ENCODE measurements at places on chromosomes 6 and 20.

GRCh38 chr20:7856756-7857155 is 83.5 kb downstream of the HAO1 start:
- no peak for DNase-seq

DNA sequence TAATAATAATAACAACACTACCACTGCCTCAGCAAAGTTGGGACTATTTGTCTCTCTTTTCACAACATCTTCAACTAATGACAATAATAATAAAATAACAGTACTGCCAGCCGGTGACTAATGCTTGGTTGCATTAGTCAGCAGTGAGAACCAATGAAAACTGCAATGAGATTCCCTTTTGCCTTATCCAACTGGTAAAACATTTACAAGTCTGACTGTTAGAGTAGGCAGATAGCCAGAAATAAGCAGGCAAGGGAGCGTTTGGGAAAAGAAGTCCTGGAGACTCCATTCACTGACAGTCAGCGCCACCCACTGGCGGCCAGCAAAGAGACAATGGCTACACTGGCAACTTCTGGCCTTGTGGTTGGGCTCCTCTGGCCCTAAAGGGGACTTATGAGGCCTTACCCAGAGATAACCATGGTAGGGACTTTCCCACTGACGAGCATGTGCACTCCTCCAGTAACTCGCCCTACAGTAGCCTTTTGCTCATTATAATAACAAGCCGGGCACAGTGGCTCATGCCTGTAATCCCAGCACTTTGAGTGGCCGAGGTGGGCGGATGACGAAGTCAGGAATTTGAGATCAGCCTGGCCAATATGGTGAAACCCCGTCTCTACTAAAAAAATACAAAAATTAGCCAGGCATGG is 3.4 kb upstream of the NSFL1C start:
- no peak for DNase-seq

GRCh38 chr6:90194371-90194841 is 102.2 kb downstream of the BACH2 start:
- DNase-seq, result no peak

GRCh38 chr20:63858393-63859165 is 2.7 kb upstream of the ABHD16B start:
- no peak for DNase-seq

DNA sequence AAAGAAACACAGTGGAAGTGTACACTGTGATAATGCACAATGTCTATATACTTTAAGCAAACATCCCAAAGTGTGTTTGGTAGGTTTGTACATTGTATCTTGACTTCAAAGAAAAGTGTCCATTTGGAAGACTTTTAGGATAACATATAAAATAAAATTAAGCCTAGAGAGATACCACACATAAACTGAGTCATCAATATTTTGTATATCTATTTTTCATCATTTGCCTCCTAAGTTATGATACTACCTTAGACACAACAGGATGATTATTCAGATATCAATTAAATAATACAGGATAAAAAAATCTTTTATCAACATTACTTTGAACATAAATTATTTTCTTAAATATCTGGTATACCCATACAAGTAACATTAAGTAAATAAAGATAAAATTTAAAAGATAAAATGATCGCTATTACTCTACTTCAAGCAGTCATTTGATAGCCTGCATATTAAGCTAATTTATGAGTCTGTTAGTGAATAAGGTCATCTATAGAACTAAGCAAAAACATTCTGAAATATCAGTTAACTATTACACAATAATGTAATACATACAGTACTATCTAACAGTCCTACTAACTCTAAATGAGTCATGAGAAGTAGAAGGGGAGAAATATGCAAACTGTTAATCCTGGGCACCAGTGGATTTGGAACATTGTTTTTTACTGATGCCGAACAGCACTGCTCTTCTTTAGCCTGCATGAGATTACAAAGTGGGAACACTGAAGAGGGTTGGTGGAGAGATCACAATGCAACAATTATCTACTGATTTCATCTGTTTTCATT is 158.4 kb upstream of the SIM1 start:
- DNase-seq, result no peak

- DNase-seq, result no peak
Observed at GRCh38 chr6:158848490-158848895, 29.3 kb upstream of the EZR start.

DNA sequence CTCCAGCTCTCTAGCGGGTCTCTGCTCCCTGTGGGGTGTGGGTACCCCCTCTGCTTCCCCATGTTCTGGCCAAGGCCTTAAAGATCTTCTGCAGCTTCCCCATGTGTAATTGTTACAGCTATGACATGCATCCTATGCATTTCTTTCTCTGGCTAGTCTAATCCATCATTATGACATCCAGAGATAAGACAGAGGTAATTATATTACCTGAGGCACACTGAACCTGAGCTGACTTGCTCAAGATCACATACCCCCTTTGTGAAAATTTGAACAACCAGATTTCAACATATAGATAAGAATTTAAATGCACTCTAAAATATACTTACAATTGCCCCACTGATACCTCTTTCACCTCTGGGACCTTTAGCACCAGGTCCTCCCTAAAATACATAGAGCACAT is 102.4 kb downstream of the COL12A1 start:
- DNase-seq, result no peak

DNA sequence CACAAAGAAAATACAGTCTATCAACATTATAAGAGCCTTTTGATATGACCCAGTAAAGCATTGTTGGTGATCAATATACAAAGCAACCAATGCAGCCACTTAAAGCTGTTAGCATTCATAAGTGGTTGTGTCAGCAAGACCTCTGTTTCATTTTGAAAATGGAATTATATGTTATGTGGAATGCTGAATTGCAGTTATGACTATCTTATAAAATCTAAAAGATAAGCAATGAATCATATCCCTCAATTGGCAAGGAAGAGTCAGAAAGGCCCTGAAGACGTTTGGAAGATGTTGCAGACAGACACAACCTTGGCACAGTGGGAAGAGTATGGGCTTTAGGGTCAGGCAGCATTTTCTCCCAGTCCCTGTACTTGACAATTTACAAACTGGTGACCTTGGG is 93.8 kb upstream of the RNF217 start:
- DNase-seq, result no peak

- no peak for DNase-seq
Observed at GRCh38 chr20:58645412-58645968, 5.6 kb upstream of the STX16 start.

- no peak for DNase-seq
Observed at GRCh38 chr6:49739423-49739822, 4.8 kb downstream of the CRISP3 start.

DNA sequence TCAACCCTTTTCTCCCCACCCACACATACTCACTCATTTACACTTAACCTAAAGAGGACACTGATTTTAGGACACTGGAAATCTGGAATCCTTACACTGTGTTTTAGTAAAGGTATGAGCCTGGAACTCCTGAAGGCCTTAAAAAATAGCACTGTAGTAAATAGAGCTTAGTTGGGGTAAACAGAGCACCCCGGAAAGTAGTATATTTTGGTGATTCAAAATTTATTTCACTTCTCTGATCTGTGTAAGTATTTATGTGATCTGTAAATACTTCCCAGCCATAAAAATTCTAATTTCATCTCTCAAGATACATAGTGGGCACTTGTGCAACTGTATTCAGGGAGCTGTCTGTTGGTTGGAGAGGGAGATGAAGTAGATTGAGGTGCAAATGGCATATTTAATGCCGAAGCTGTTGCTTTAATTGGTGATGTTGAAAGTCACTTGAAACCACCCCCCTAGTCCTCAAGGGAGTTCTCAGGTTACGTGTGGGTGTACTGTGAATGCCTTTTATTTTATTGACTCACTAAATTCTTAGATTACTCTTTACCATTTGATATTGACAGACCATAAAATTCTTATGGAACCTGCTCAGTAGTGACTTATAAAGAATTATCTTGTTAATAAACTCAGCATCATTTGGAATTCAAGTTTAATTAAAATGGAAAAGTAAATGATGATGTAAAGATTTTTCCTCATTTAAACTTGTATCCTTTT is 154.9 kb downstream of the SOX4 start:
- DNase-seq, result no peak

DNA sequence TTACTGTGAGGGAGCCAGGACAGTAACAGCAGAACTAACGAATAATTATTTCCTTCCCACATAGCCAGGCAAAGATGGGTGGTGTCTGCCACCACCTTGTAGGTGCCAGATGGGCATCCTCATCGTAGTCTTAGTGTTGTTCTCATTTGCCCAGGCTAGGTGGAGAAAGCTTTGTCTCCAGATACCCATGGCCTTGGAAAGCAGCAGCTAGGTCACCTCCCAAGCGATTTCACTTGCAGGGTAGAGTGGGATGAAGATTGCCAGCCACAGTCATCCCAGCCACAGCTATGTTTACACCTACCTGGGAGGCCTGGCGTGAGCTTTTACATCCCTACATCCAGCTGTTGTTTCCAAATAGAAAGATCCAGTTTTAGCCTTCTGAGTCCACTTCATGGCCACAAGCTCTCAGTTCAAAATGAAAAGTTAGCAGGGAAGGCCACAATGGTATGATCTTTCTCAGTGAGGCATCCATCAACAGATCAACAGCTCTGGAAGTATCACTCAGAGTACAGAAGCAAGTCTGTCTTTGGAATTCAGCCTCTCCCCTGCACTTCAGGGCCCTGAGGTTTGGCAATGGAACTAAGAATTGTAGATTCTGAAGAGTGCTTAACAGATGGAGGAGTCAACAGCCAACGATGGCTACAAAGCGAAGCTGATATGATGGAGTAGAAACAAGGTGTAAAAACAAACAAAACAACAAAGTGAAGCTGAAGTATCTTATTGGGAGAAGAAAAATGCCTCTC is 11.0 kb upstream of the SNRPC start:
- DNase-seq, result no peak

- no peak for DNase-seq
Observed at GRCh38 chr6:133863228-133863627, 25.7 kb upstream of the TCF21 start.

GRCh38 chr6:121597654-121598053 is 162.2 kb downstream of the GJA1 start:
- DNase-seq, result no peak

GRCh38 chr6:160088069-160088783 is 33.4 kb upstream of the SLC22A1 start:
- DNase-seq, result peak; percentile 28

DNA sequence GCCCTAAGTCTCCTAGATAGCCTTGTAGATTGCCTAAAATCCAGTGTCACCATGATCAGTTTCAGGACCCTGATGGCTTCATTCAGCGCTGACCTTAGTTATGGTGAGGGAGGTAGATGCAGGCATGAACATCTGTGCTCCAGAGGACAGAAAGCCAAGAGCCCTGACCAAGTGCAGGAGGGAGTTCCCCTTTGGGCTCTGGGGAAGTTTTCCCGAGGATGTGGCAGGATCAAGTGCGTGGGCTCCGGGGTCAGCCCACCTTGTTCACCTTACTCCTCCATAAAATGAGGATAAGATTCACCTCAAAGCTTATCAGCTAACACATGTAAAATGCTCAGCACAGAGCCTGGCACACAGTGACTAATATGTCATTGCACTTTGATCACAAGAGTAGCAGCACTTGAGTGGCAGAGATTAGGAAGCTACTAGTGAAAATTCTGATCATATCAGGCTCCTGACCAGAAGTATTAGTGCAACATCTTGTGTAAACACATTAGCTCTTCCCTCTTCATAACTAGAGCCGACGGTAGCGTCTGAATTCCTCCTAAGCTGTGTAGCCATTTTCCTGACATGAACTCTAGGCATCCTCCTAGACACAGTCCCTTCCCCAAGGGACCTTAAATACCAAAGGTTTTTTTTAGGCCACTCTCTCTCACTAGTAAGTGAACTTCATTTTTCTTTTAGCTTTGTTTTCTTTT is 125.2 kb downstream of the SULF2 start:
- no peak for DNase-seq

DNA sequence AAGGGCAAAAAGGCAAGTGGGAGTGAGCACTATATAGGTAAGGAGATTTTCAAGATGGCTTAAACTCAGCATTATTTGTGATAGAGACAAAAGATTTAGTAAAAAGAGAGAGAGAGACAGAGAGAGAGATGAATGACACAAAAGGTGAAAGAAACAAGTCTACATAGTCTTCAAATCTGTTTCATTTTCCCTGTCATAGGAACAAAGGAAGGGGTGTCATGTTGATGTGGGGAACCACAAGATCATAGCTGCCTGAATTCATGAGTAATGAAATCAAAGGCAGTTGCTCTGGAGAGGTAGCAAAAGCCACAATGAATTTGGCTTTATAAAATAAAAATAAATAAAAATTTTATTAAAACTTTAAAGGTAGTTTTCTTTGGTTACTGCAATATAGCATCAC is 67.2 kb upstream of the PHIP start:
- no peak for DNase-seq

- no peak for DNase-seq
Observed at GRCh38 chr6:159689001-159689400, 4.0 kb downstream of the SOD2 start.

DNA sequence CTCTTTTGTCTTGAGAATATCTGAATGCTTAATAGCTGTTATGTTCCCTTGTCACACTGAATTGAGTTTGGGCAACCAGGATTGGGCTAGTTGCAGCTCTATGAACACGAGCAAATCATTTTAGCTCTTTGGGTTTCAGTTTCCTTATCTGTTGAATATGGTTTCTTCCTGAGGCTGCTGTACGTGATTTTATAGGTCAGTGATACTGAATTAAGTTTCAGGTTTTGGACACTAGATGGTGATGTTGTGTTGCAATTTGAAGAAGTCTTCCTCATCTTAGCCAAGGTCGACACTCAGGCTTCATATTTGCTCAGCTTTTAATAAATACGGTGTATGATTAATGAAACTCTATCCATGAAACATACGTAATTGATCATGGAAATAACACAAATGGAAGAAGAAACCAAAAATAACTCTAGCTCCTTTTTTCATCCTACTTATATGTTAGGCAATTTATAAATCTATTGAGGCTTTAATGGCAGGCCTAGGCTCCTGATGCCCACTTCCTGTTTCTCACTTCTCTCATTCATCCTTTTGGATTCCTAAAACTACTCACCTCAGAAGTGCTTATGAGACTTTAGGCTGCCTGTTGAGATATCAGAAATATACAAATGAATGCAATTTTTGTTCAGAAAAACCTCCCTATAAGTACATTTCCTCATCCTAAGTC is 354.1 kb upstream of the MAP3K7 start:
- peak; percentile 73 for DNase-seq

GRCh38 chr6:106430466-106430865 is 69.9 kb downstream of the CRYBG1 start:
- DNase-seq, result no peak

- no peak for DNase-seq
Observed at GRCh38 chr6:121652726-121653623, 217.5 kb downstream of the GJA1 start.

DNA sequence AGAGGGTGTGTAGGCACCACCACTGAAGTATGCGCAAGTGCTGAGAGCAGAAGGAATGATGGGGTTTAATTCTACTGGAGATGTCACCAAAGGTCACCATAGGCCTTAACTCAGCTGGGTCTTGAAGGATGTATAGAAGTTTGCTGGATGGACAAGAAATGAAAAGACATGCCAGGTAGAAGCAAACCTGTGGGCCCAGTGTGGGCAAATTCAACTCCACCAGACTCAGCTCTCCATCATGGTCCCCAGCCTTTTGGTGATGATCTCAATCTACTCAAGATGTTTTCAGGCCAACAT is 124.5 kb downstream of the SNX5 start:
- DNase-seq, result no peak

All from natural killer cell (primary cell).